ENCODE measurements at places on chromosomes 6 and 20.

GRCh38 chr6:14927398-14927797 lies 318.5 kb upstream of the JARID2 start:
- no peak for DNase-seq

- no peak for DNase-seq
Measured at GRCh38 chr6:31178143-31179041, 7.9 kb upstream of the POU5F1 start.

GRCh38 chr6:54284161-54284860 lies 23.9 kb upstream of the TINAG start:
- no peak for DNase-seq

- DNase-seq: no peak
Measured at GRCh38 chr6:123587838-123588545, 48.8 kb downstream of the TRDN start.

DNA sequence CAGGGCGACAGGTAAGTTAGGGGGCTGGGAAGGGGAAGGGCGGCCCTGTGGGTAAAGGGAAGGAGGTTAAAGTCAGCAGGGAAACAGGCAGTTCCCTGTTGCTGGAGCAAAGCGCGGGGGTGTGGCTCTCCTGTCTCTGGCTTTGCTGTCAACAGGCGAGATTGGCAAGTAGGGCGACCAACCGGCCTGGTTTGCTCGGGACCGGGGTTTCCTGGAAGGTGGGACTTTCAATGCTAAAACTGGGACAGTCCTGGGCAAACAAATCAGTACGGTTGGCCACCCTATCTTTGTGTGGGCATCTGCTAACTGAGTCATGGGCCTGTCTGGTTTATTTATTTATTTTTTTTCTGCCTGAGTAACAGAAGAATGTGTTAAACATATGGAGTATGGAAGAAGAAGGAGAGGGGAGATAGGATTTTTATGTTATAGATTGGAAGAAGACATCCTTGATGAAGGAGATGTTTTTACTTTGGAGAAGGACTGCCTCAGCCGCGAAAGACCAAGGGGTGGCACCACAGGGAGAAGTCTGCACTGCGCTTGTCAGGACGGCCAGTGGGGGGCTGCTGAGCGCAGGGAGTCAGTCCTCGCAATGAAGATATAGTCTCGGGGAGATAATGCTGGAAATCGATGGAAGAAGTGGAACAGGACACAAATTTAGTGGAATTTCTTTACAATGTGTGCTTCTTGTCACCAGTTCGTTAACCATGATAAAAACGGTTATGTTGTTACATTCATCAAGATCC lies 43.4 kb upstream of the ESR1 start:
- peak; percentile 58 for DNase-seq

DNA sequence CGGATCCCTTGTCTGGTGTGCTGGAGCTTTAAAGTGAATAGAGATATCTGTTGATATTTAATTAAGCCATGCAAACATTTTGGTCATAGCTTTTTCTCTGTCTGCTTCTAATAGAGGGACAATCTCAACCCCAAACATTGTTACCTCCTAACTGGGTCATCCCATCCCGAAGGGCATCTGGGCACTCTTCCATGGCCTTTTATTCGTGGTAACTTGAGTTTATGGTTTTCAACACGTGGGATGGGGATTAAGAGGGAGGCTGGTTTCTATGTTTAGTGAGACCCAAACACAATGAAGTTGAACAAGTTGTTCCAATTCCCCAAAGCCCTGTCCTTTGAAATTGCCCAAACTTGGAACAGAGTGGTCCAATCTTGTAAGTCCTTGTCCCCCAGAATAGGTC lies 1.4 kb upstream of the ENPP5 start:
- no peak for DNase-seq

GRCh38 chr20:32296412-32296811 lies 19.0 kb downstream of the KIF3B start:
- no peak for DNase-seq

DNA sequence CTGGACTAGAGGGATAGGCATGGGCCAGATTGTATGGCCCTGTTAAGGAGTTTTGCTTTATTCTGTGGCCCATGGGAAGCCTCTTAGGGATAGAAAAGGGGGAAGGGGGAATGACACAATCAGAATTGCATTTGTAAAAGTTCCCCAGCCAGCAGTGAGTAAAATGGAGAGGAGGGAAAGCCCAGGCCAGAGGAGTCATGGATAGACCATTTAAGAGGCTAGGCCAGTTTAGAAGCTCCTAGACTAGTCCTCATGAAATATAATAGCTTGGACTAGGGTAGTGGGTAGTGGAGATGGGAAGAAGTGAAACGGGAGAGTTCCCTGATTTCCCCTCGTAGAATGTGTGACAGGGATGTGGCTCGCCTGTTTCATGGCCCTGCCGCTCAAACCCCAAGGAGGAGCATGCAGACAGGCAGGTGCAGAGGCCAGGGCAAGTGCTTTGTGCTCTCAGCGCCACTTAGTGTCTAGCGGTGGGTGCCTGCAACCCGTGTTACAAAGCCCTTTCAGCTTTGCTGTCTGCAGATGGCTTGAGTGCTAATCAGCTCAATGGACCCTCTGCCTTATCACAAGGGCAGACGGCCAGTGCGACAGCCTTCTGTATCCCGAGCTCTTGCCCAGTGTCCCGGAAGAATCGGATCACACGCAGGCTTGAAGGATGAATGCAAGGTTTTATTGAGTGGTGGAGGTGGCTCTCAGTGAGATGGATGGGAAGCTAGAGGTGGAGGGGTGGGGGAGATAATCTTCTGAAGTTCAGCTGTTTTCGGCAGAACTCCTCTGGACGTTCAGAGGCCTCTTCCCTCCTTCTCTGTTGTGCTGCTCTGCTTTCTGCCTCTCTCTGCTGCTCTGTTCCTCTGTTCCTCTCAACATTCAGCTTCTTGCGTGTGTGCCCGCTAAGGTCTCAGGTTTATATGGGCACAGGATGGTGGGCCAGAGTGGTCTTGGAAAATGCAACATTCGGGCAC lies 141.1 kb downstream of the CEP57L1 start:
- DNase-seq: peak; percentile 99

GRCh38 chr20:52536040-52536439 lies 344.5 kb upstream of the ZFP64 start:
- DNase-seq: no peak

GRCh38 chr6:40398810-40399477 lies 188.2 kb downstream of the LRFN2 start:
- DNase-seq: peak; percentile 67

DNA sequence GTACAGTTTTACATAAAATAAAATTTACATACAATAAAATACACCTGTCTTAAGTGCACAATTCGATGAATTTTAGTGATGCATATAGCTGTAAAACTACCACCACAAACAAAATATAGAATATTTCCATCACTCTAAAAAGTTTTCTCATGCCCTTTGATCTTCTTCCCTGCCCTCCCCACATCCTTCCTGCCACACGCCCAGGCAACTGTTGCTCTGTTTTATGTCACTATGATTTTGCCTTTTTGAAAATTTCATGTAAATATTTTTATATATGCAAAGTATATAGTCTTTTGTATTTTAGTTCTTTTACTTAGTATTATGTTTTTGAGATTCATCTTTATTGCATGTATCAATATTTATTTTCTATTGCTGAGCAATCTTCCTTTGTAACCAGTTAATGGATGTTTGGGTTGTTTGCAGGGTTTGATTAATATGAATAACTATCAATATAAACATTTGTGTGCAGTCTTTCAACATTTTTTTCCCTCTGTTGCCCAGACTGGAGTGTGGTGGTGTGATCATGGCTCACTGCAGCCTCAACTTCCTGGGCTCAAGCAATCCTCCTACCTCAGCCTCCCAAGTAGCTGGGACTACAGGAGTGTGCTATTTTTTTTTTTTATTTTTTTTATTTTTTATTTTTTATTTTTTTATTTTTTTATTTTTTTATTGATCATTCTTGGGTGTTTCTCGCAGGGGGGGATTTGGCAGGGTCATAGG lies 23.8 kb upstream of the SAMHD1 start:
- DNase-seq: no peak
